ENCODE measurements at places on chromosomes 1 and 21.
A peak's percentile ranks its signal among the peaks of the same experiment; 100 is the strongest.

GRCh38 chr21:26920055-26920454 is 46.8 kb downstream of the ADAMTS5 start:
- no peak for DNase-seq

GRCh38 chr21:36166705-36167104 is 10.1 kb downstream of the DOP1B start:
- DNase-seq, result no peak

- peak; percentile 1 for DNase-seq
These were observed 304.0 kb downstream of the KIF26B start for GRCh38 chr1:245458761-245459174.

DNA sequence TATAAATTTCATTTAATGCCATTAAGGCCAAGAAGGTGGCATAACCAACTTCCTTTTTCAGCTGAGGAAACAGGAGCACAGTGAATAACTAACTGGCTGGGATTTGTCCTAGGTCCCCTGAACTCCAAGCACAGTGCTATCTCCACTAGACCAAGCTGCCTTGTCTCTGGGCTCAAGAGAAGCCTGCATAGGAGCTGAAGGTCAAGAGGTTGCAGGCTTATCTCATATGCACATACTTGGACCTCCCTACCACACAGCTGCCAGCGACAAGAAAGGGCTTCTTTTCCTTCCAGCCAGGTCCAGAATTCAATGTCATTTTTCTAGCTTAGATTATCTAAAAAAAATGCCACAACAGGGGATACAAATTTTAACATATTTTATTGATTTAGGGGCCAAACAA is 27.1 kb downstream of the AK2 start:
- DNase-seq, result no peak

- no peak for DNase-seq
These were observed 55.3 kb upstream of the SIM2 start for GRCh38 chr21:36643374-36644250.

DNA sequence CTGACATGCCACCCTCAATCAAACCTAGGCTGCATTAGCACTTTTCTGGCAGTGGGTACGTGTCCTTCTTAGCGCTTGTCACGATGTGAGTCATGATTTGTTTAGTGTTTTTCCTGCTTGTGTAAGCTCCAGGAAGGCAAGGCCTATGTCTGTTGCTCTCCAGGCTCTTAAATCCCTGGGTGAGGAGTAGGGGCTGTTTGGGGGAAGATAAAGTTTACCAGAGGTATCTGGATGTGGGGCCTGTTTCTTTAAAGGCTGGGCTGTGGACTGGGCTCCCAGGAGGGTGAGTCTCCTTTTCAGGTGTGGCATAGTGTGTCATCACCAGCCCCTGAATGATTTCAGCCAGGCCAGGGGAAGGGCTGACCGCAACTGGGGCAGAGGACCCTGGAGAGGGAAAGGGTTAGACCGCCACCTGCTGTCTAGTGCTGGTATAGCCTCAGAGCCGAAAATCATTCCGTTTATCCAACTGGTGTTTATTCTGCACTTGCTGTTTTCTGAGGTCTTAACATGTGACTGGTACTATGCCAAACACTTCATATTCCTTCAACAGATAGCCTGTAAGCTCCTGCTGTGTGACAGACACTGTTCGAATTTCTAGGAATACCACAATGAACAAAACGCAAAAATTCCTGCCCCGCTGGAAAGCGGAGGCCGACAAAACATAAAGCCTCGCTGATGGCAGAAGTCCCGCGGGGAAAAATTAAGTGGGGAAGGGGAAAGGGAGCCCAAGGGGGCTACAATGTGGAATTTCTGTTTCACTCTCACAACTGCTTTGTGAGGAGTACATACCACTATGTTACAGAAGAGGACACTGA is 9.7 kb downstream of the SERINC2 start:
- DNase-seq, result peak; percentile 71

GRCh38 chr1:31861346-31861745 is 45.5 kb upstream of the SPOCD1 start:
- no peak for DNase-seq

DNA sequence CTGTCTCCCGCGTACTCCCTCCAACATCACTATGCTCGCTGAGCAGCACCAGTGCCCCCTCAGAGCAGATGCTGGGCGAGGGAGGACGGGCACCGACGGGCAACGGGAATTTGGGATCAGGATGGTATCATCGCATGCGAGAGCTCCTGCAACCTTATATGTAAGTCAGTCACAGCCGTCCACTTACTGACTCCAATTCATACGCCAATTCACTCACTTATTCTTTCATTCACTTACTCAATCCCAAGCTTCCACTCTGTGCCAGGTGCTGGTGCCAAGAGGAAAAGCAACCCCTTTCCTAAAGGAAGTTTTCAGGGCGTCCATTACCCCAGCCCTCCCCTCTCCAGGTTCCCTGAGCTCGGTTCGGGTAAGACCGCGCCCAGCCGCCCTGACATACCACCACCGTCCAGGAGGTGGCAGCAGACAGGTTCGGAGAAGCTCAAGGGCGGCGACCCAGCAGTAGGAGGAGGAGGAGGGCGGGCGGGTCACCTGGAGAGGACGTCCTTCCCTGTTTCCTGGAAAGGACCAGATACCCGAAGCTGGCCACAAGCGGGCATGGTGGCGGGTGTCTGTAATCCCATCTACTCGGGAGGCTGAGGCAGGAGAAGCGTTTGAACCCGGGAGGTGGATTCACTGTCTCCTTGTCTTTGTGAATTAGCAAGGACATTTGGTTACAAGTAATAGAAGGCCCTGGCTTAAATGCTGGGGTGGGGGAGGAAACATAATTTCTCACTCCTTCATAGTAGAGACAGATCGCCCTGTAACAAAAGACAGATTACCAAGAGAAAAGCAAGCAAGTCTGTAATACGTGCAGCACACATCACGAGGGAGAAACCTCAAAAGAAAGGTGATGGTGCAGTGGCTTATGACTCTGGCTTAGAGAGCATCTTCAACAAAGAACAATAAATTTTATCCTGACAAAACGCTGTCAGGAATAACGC is 7.6 kb upstream of the IL22RA1 start:
- peak; percentile 39 for DNase-seq

GRCh38 chr1:58013237-58013636 is 533.3 kb downstream of the OMA1 start:
- DNase-seq, result no peak

DNA sequence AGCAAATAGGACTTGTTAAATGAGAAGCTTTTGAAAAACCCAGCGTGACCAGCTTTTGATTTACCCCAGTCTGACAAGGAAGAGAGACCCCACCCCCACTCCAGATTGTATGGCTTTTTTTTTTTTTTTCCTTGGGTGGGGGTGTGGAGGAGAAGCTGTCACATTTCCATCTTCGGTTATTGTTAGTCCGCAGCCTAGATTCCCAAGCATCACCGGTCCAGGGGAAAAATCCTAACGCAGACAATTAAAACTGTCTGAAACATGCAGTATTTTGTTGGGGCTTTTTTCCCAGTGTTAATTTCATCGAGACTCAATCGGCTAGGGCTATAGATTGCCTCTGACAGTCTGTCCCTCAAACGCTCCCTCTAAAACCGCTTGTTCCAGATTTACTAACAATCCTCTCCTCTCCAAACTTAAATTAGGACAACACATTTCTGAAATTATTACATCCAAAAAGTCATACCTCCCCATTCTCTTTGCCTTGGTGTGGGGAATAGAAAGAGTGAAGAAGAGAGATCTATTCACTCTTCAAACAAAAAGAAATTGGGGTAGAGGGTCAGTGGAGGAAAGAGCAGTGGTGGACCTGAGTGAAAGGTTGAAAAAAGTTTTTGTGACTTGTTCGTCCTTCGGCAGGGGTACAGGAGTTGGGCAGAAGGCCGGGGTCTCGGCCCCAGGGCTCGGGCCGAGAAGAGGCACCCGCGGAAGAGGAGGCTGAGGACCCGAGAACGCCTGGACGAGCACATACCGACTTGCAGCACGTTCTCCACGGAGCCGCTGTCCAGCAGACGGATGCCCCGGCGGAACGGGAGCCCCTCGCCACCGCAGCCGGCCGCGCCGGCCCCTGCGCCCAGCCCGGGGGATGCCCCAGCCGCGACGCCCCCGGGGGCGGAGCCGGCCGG is 1.1 kb downstream of the ZSWIM5 start:
- no peak for DNase-seq

DNA sequence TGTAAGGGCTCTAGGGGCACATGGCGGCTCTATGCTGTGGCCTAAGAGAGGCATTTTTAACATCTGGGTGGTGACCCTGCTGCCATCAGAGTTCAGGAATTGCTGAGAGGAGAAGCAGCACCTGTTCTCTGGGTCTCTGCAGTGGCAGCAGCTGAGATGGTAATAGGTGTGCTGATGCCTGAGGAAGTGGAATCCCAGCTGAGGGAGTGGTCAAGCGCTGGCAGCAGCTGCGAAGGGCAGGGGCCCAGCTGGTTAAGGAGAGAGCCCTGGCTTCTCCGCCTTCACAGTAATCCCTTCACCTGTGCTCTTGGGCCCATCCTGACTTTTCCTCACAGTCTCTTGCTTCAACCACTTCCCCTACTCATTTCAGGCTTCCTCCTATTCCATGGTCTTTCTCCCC is 39.8 kb downstream of the GJA5 start:
- no peak for DNase-seq

DNA sequence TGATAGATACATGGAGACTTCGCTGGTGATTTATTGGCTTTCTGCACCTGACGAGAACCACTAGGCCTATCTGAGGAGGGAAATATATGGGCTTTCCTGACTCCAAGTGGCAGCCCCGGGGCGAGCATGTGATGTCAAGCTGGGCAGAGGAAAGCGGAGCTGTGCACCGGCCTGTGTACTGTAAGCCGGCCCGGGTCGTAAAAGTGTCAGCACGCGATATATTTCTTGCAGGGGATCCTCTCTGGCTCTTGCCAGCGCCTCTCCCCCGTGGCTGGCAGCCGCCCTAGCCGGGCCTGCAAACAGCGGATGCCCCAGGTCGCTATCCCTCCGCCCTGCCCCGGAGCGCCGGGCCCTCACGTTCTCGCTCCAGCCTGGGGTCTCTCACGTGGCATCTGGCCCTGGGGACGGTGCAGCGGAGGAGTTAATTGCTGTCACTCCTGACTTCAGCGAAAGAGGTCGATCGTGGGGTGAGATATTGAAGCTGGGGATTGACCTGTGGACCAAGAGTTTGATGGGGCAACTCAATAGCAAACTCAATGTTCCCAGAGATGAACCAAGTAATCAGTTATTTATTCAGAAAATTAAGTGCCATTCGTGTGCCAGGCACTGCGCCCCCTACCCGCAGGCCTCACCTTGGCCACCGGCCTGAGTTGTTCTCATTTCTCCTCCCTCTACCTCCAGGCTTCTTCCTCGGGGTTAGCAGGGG is 41.0 kb upstream of the HAO2 start:
- peak; percentile 39 for DNase-seq

DNA sequence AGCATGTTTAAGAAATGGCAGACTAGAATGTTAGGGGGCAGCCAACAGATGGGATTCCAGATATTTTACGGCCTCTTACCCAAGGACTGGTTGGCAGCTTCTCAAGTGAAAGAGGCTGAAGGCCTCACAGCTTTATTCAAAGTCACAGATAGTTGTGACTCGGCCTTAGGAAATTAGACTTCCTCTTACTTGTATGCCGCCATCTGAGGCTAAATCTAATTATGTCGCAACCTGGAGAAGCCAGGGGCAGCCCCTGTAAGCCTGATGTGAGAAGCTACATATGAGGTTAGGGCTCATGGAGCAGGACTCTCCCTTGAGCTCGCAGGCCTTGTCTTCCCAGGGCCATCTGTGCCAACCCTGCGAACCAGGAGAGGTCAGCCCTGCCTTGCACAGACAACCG is 352.5 kb downstream of the HHAT start:
- no peak for DNase-seq
